CD8-positive, alpha-beta memory T cell (primary cell): ENCODE measurements at places on chromosomes 12 and 14. TPM values are rescaled to one million over a fixed set of nuclear protein-coding genes. Genes with fewer than 3 reads are reported as not detected.

DNA sequence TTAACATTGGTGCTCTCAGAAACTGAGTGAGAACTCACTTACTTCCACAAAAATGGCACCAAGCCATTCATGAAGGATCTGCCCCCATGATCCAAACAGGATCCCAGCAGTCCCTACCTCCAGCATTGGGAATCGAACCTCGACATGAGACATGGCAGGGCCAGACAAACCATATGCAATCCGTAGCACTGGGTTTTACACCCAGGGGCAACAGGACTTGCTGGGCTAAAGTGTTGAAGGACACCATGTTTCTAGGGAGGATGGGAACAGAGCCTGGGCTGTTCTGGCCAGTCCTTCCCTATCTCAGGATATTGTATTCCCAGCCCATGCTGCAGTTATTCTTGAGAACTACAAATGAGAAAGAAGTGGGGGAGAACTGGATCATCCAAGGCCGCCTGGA is 36.6 kb downstream of the SERPINA3 start:
- H3K4me1 ChIP-seq: no peaks in the 10 kb centered on the region
- no peak for DNase-seq

The TTC6 gene
- total RNA-seq: not detected

DNA sequence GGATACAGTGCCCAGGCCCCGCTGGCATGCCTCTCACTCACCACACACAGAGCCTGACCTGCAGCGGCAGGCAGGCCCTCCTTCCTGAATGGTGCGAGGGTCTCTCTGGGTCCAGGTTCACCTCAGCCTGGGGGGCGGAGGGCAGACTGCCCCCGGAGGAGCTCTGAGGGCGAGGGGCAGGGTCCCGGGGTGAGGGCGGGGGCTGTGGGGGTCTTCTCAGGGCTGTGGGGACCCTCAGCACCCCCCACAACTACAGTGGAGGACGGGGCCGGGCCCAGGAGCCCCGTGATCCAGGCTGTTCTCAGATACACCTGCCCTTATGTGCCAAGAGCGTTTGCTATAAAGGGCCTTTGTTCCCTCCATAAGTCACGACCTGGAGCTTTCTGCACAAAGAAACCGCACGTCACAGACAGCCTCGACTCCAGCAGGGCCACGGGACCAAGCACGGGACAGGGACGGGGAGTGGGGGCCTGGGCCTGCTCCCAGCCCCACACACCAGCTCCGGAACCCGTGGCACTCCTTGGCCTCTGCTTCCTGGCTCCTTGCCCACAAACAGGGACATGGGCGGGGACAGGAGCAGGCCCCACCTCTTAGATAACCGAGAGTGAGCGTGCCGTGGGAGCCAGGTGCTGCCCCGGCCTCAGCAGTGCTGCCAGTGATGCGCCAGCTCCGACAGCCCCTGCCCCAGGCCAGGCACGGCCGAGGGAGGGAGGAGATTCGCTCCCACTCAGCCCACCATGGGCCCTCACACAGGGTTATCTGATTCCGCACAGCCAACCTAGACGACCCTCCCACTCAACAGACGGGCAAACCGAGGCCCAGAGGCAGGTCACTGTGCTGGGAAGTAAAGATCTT is 101.9 kb downstream of the RFLNA start:
- peaks cover 3% of the 10 kb centered on the region for H3K4me1 ChIP-seq
- no peak for DNase-seq
- no peak overlapping the region for H3K4me3 ChIP-seq

DNA sequence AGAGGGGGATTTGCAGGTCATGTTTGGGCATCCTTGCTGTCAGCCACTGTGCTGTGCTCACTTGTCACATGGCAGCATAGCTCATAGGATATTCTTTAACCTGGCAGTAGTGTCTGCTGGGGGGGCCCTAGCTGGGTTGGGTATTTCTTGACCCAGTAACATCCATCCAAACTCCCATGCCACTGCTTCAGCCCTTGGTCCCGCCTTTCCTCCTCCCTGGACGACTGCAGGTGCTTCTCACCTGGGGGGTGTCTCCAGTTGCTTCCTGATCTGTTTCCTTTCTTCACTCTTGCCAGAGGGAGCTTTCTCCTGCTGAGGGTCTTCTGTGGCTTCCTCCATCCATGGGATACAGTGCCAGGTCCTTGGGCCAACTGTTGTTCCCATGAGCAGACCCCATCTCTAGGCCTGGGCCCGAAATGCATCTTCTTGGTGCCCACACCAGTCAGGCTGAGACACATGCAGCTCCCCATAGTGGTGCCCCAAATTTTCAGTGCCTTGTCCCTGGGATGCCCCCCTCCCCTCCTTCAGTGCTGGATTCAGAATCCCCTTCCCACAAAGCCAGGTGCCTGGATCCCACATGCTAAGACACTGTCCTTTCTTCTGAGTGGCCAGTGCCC is 20.5 kb downstream of the C14orf132 start:
- no peaks in the 10 kb centered on the region for H3K27me3 ChIP-seq
- no peaks in the 10 kb centered on the region for H3K4me1 ChIP-seq
- no peak overlapping the region for H3K27ac ChIP-seq
- no peak overlapping the region for H3K4me3 ChIP-seq
- DNase-seq: no peak

The SNRNP35 gene
- 21.9 TPM for total RNA-seq
